ENCODE measurements at places on chromosomes 7 and 10.

GRCh38 chr7:98286093-98286539 is 4.6 kb downstream of the BRI3 start:
- no peak for DNase-seq

- no peak for DNase-seq
Measured at GRCh38 chr10:71623098-71623985, 96.2 kb downstream of the C10orf105 start.

DNA sequence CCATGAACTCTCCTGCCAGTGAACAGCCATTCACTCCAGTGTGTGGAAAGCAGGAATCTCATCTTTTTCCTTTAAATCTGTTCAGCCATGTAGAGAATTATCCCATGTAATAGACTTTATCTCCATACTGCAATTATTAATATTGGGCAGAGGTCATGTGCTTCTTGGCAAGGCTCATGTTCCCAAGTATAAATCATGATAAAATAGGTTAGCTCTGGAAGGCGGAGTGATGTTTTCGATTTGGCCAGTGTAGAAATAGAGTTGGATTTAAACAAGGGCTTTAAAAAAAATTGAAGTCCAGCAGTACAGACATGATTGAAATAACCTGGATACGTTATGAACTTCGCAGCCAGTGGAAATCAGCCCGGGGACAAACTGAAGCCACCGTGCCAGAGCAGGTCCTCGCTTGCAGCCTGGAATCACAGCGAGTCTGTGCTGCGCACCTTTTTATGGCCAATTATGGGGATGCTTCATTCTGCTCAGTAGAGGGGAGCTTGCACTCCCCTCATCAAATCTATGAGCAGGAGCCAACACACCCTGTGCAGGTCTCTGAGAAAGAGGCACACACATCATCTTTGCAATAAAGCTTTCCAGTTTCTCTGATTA is 654.0 kb upstream of the MKI67 start:
- DNase-seq: no peak

DNA sequence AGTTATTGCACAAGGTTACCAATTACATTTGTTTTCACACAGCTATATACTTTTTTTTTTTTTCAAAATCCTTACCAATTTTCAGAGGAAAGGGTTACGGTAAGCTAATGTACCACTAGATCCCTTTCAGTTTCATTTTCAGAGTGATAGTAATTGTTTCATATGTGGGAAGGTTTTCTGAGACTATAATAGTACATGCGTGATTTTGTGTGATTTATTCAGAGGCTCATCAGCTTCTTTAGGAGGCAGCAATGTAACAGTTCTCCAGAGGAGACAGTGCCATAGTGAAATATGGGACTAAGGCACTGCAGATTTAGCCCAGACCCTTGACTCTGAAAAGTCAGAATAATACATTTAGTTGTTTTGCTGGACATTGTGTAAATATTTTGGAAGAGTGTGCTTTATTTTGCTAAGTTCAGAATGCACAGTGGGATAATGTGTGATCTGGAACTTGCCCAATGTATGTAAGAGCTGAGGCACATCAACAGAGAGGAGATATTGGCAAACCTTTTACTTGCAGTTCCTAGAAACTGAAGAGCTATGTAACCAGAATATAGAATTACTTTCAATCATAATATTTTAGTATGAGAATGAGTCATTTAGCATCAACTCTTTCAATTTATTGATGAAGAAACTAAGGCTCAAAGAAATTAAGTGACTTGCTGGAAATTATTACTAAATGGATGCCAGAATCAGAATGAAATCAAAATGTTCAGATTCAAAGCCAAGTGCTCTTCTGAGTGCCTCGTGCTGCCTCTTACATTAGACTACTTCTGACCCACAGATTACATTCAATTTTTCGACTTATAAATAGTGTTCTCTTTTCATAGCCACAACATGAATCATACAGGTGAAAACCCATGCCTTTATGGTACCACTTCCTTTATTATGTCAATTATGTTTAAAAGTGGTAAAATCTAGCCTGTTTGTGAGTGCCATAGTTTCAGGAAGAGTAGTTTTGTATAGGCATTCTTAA is 207.7 kb upstream of the TEX47 start:
- no peak for DNase-seq

DNA sequence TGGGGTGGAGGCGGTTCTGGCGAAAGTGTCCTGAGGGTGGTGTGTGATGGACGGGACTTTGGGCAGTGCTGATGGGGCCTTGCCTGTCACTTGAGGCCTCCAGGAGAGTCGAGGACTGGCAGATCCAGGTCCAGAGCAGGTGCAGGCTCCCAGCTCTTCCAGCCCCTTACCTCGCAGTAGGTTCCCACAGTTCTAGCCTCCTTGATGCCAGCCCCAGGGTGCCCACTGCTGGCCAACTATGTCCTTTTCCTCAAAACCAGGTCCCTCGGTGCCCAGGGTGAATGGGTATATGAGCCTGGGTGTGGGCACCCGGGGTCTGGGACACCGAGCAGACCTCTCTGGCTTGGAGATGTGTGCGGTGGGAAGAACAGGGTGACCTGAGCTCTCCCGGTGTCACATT is 8.3 kb downstream of the FAM20C start:
- no peak for DNase-seq

DNA sequence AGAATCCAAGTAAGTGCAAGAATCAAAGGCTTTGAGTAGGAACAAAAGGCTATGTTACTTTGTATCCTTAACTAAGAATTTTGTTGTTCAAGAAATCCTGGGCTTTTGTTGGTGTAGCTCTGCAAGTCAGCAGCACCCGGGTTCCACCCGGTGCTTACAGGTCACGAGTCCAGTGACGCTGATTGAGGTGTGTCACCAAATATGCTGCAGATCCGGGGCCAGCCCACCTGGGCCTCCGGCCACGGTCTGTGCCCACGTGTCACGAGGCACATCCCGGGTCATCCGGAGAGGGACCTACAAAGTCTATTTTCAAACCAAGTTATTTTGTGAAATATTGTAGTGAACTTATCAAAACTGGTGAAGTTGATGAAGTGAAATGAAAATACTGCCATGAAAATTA is 103.1 kb downstream of the MGMT start:
- no peak for DNase-seq

GRCh38 chr7:42174391-42174912 is 62.6 kb downstream of the GLI3 start:
- DNase-seq: no peak

- DNase-seq: no peak
Measured at GRCh38 chr10:22222236-22223190, 4.7 kb upstream of the EBLN1 start.

DNA sequence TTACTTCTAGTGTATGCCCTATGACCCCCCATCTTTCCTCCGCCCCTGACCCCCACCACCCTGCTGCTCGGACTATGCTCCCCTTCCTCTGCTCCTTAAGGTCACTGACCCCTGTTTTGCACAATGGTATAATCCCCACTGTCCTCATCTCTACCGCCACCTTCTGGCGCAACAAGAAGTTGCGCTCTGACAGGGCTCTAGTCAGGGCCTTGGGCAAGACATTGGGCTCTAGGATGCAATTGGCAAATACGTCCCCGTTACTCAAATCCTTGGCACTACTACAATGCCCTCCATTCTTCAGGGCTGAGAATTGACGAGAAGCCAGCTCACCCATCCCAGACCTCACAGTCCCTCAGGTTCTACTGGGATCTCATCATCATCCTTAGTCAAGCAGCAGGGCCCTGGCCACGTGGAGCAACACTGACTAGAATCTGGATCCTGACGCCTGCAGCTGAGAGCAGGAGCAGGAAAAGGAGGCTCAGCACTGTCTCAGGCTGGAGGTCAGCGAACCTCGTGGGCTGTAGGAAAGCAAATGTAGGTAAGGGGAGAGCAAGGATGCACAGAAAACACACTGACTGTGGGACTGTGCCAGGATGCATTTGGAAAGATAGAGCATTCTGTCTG is 10.6 kb downstream of the LRIT2 start:
- peak; percentile 23 for DNase-seq

DNA sequence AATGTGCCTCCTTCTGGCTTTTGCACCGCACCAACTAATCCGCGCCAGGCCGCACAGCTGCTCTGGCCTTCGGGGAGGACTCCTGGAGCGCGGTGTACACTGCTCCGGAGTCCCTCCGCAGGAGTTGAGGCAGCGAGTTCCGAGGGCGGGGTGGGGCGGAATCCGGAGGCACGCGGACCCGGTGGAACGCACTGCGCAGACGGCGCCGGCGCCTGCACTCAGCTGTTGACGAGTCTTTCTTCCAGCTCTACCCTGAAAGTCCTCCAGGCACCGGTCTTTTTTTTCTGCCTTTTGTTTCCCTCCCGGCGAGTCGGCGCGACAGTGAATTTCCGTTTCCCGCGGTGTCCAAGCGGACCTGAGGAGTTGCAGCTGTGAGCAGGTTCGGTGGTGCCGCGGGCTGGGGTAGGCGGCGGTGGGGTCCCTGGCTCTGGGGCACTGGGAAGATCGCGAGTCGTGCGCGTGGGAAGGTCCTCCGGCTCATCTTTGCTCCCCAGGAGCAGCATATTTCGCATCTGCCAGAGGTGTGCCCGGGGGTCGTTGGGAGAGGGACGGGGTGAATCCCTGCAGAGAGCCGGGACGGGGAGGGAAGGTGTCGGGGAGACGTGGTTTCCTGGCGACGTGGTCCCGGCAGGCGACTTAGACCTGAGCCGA is 44.1 kb downstream of the SFTPD start:
- peak; percentile 24 for DNase-seq

- DNase-seq: no peak
Measured at GRCh38 chr10:128912568-128913311, 554.3 kb upstream of the MGMT start.

- no peak for DNase-seq
Measured at GRCh38 chr7:132270517-132270916, 305.8 kb downstream of the PLXNA4 start.

DNA sequence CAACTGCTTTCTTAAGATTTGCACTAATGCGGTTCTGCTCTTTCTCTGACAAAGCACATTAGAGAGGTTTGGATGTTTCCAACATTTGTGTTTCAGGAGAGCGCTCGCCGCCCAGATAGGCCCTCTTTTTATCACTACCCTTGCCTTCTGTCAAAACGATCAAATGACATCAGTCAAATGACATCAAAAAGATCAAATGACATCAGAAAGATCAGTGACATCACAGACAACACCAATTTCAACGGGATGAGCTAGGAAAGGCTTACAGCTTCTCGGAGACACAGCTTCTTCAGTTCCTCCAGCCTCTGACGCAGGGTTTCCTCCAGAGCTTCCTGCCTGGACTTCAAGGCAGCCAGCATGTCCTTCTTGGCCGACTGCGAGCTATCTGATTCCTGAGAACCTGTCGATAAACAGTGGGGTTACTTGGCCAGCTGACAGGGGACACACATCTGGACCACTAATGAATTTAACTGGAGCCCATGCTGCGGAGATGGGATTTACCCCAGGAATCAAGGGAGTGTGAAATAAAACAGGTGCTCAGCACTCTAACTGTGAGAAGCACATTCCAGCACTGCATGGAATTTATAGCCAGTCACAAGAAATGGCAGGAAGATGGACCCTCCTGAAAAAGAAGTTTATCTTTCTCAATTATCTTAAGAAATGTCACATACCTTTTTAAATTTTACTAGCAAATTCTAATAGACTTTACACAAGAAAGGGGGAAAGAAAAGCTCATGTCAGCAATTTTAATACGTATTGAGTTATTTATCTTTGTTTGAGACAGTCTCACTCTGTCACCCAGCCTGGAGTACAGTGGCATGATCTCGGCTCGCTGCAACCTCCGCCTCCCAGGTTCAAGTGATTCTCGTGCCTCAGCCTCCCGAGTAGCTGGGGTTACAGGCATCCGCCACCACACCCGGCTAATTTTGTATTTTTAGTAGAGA is 88.2 kb downstream of the PRPF18 start:
- no peak for DNase-seq

- no peak for DNase-seq
Measured at GRCh38 chr7:115229401-115230105, 307.7 kb downstream of the MDFIC start.

Measured in effector memory CD8-positive, alpha-beta T cell (primary cell).